Mesendoderm (in vitro differentiated cells): ENCODE measurements at places on chromosomes 16 and 17.

- no peak for DNase-seq
These were observed 266.6 kb downstream of the XYLT1 start for GRCh38 chr16:17204206-17204605.

GRCh38 chr16:66592241-66592640, 12.3 kb upstream of the CMTM3 start:
- no peak for DNase-seq

DNA sequence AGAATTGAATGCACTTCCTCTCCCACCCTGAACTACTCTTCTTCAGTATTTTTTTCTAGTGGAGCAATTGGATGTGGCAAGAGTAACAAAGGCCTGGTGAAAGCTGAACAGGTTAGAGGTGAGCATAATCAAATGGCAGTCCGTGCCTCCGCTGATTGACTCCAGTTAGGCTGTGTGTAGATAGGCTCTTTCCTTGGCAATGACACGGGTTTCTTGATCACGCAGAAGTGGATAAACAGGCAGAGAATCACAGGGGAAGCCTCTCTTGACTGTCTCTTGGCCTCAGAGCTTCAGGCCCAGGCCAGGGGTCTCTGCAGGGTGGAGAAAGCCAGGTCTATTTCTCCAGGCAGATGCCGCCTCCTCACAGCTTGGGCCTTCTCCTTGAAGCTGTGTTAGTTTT, 4.2 kb downstream of the CD300LB start:
- DNase-seq = no peak

GRCh38 chr17:11889266-11889665, 108.0 kb downstream of the ZNF18 start:
- no peak for DNase-seq

DNA sequence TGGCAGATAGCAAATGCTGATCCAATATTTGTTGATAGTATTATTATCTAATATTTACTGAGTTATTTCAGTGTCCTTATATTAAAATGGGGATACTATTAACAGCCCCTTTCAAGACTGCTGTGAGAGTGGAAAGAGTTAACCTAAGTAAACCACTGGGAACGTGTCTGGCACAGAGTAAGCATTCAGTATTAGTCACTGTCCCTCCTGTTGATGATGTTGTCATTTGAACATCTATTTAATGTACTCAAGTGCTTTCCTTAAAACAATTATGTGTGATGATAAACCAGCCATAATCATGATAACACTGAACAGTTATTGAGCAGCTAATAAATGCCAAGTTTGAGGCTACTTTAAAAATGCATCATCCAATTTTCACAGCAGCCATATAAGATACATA, 135.7 kb upstream of the XYLT1 start:
- DNase-seq = no peak

- no peak for DNase-seq
These were observed 64.6 kb downstream of the RTN4RL1 start for GRCh38 chr17:1960545-1960912.

DNA sequence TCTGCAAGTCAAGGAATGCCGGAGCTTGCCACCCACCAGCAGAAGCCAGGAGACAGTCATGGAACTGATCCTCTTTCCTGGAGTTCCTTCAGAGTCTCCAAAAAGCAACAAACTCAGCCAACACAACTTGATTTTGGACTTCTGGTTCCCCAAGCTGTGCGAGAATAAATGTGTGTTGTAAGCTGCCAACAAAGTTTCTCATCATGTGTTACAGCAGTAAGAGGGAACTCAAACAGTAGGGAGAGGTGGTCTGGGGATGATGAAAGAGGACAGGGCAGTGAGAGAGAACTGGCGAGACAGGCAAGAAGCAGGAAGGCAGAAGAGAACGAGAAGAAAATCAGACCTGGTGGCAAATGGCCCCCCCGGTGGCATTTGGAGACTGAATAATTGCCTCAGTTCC, 204.9 kb downstream of the MAF start:
- no peak for DNase-seq

DNA sequence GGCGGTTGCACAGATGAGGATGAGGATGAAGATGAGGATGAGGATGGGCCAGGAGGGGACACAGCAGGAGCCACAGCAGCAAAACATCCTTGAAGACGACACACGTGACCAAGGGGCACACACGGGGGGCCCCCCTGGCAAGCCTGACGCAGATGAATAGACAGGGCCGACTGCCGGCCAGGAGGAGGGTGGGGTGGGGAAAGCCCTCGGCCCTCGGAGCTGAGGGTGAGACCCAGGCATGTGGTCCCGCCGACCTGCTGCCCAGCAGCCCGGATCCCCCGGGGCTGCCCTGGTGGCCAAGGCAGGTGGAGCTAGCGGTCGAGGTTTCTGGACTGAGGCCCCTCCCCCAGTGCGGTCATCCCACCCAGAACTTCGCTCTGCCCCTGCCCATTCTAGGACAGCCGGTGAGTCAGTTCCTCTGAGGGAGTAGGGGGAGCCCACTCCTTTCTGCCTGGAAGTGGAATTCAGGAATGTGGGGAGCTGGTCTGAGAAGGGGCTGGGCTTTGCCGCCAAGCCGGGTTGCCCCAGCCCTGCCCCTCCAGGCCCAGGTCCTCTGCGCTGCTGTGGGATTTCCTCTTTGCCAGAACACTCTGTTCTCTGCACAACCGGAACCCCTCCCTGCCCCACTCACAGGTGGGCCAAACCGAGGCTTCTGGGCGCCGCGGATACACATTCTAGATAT, 9.9 kb downstream of the CYGB start:
- peak; percentile 90 for DNase-seq

DNA sequence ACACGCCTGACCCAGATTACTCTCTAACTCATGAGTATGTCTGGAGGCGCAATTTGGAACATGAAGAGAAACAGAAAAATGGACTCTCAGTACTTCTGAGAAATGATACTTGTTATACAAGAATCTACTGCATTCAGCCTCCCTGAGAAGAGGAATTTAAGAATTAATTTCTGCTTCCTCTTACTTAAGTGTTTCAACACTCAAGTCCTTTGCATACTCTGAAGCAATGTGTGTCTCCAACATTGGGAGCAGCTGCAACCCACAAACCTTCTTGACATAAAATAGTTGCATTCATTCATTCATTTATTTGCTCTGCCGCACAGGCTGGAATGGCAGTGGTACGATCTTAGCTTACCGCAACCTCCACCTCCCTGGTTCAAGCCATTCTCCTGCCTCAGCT, 199.8 kb downstream of the NPIPA7 start:
- no peak for DNase-seq

DNA sequence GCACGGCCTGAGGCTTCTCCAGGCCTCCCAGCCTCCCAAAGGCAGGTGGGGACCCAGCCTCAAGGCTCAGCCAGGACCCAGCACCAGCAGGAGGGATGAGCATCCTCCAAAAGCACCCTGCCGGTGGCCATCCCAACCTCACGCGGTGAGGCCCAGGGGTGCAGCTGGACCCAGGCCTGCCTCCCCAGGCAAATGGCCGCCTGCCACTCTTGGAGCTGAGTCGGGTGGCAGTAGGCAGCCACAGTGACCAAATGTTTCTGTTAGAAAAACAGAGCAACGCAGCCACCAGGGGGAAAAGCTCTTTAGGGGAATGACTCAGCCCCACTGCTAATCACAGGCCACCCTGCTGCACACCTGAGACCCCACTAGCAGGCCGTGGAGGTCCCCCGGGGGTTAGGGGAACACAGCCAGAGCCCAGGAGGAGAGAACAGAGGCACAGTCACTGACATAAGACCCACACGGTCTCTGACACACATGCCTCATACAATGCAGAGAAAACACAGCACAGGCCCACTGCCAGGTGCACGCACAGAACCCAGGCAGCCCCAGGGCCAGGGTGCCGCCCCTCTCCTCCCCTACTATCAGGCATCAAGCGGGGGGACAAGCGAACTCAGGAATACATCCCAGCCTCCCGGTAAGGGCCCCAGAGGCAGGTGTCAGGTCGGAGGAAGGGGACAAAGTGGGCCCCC, 12.4 kb downstream of the BCAR1 start:
- DNase-seq = no peak

GRCh38 chr16:26295625-26296304, 604.0 kb downstream of the HS3ST4 start:
- peak; percentile 12 for DNase-seq

- no peak for DNase-seq
These were observed 49.0 kb upstream of the METRNL start for GRCh38 chr17:83030432-83030831.

- DNase-seq = no peak
These were observed 10.9 kb upstream of the HS3ST6 start for GRCh38 chr16:1929105-1929504.

DNA sequence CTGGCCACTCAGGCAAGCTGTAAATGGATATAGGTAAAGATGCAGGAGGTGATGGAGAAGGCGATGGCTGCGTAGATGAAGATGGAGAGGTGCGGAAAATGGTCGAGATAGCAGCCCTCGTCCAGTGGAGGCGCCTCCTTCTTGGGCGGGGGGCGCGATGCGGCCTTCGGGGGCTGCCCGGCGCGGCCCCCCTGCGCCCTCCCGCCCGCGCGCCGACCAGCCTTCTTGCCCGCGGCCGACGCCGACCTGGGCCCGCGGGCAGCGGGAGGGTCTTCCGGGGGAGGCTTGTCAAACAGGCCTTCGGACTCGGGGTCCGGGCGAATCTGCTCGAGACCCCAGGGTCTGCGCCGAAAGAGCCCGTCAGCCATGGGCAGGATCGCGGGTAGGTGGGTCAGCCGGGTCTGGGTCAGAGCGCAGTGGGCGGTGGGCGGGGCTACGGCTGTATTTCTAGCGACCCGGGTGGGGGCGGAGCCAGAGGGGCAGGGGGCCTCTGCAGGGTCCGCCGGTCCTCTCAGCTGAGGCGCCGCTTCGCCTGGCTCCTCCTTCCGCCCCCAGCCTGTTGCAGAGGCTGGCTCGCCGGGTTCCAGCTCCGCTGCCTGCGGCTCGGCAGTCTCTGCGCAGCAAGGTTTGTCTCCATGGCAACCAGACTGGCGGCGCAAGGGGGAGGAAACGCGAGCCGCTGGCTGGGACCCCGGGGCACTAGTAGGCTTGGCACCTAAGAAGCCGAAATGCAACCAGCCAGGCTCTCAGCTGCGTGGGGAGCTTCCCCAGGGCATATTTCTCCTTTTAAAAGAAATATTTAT, 14.4 kb downstream of the MIS12 start:
- DNase-seq = peak; percentile 98

DNA sequence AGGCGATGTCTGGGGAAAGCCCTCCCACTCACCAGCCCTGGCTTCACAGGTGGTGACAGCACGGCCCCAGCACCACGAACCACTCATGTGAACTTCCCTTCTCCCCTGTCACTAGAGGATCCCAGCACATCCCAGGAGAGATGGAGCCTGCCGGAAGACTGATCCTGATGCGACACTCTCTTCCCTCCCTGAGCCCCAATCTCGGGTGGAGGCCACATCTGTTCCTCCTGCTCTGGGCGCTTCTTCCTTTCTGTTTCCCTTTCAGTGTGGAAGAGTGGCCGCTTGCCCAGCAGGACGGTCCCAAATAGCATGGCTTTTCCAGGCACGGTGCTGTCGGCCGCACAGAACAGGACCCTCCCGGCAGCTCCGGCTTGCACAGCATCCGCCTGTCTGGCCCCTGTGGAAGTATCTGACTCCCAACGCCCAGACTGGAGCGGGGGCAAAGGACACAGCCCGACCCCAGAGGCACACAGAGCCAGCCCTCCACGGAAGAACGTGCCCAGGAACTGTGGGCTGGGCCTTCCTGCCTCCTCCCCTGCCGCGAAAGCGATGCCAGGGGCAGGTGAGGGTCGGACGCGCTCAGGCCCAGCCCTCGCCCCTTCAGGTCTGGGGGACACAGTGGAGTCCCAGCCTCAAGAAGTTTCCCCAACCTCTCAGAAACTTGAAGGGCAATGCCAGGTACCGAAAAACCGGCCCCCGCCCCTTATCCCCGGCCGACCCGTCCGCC, 37.6 kb downstream of the CBFA2T3 start:
- DNase-seq = no peak

DNA sequence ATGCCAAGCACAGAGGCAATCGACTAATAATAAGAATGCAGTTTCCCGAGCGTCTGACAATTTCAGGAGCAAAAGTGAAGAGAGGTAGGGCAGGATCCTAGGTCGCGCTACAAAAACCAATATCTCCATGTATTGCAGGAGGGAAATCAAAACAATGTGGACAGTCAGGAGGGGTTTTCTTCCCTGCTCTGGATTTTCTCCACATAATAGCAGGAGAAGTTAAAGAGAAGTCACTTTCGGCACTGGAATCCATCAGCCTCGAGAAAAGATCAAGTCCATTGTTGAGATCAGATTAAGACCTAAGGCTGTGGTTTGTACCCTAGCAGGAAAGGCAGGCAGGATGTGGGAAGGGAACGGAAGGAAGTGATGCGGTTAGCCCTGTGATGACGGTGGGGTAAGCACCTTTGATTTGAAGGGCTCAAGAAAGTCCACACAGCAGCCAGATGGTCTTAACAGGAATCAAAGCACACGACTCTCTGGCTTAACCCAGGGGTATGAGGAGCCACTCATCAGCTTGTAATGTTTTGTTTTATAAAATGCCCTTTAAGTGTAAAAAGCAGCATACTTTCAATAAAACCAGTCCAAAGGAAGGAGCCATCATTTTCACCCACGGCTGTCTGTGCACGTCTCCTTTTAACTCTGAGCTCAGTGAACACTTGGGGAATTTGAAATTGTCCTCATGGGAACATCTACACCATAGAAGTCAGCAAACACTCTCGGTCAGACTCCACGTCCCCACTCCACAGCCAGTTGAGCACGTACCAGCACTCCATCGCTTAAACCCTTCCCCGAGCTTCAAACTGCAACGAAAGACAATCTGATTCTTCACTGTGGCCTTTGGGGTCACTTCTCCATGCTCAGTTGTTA, 15.8 kb upstream of the AKTIP start:
- DNase-seq = no peak

GRCh38 chr17:61155590-61156237, 243.9 kb upstream of the TBX2 start:
- DNase-seq = peak; percentile 44

DNA sequence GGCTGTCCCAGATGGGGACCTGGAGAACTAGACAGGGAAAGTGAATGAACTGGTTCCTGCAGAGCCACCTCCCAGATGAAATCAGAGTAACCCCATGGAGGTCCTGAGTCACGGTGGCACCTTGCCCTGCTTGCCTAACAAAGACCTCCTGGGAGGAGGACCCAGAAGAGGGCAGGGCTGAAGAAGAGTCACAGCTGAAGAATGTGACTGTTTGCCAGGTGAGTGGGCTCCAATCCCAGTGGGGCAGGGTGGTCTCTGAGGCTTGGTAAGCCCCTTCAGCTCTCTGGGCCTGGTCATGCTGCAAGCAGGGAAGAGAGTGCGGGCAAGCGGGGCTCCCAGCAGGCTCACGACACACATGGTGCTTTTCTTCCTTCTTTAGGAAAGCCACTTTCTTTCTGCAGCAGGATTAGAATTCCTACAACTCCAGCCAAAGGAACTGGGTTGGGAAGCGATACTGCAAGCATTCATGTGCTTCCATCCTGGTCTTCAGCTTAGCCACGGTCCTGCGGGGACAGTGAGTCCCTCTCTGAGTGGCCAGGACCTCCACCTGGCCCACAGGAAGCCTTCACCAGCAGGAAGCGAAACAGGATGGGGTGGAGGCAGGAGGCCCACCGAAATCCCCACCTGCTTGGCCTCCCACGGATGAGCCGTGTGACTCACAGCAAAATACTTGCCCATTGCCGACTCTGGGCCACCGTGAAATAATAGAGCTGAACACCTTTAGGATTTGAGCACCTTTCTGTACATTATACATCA, 4.3 kb downstream of the C16orf74 start:
- DNase-seq = peak; percentile 67

GRCh38 chr16:53412549-53412948, 21.7 kb upstream of the RBL2 start:
- DNase-seq = no peak

GRCh38 chr17:36535669-36536081, 888 bp downstream of the PIGW start:
- DNase-seq = no peak

GRCh38 chr16:89202422-89203215, 2.3 kb upstream of the SLC22A31 start:
- no peak for DNase-seq
